ENCODE measurements at places on chromosomes 5 and 9. TPM values are rescaled to one million over a fixed set of nuclear protein-coding genes. Genes with fewer than 3 reads are reported as not detected.
A peak's percentile ranks its signal among the peaks of the same experiment; 100 is the strongest.

DNA sequence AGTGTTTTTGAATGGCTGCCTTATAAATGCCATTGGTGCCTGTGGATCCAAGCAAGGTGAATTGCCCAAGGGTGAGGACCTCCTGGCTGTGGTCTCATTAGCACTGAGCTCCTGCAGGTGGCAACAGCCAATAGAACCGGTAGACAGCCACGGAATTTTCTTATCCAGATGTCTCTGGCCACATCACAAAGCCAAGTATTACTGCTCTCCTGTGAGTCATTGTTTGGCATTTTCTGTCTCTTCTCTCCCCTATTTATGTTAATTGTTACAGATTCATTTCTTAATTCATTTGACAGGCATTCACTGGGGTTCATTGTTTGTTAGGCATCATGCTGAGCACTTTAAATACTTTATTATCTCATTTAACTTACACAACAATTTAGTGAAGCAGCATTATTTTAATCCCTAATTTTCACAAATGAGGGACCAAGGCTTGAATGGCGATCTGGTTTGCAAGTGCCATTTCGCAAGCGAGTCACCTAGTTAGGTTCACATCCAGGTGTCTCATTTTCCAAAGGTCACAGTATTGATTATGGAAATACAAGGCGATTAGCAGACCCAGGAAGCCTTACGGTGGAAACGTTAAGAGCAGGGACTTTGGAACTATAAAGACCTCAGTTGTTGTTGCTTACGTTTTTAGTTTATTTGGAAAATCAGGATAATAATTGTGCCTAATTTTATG is 58.2 kb upstream of the DPYSL3 start:
- DNase-seq = no peak

DNA sequence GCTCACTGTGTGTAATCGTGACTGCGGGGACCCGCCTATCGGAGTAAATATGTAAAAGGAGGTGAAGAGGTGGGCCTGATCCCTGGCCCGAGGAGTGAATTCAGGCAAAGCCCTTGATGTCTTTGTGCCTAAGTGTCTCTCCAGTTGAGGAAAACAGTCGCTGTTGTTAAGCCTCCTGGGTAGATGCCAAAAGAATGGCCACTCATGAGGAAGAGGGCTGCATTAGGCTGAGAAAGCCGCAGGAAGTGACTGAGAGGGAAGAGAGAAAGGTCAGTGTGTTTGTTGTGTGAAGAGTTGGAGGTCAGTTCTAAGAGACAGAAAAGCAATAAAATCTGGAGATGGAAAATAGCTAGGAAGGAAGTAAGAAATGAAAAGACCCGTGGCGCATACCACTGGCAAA is 35.8 kb upstream of the PIP5K1B start:
- DNase-seq = no peak

GRCh38 chr9:120212153-120212852 is 367.7 kb downstream of the CDK5RAP2 start:
- DNase-seq = no peak

- DNase-seq = no peak
Measured at GRCh38 chr5:1037123-1037670, 28.6 kb downstream of the NKD2 start.

DNA sequence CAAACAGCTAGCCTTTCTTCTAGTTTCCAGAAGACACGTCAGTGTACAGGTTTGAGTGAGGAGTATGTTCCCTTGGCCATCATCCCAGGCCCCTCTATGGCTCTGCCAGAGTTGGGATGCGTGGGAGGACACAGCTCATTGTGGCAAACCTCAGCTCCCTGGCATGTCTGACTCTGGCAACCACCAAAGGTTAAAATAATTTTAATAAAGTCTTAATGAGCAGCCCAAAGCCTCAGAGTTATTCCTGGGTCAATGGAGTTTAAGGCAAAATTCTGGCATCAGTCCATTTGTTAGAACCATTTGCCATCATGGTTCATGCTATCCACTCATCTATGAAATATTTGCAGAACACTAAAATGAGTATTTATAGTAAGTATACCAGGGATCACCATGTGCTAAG is 79.8 kb upstream of the PAPPA start:
- DNase-seq = no peak

DNA sequence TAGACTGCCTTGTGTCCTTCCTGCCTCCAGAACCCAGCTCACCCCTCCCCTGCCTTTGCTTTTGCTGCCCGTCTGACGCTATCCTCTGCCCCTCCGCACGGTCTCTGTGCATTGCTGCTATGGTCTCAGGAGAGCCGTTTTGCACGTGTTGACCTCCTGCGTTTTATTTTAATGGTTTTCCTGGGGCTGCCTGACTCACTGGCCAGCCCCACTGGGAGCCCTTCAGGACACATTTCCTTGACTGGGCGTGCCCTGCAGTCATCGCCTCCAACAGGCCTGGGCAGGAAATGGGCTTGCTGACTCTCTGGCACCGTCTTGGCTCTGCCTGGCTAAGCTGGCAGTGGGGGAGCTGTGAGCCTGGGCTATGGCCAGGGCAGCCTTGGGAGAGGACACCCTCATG is 17.9 kb upstream of the ASS1 start:
- DNase-seq = no peak

DNA sequence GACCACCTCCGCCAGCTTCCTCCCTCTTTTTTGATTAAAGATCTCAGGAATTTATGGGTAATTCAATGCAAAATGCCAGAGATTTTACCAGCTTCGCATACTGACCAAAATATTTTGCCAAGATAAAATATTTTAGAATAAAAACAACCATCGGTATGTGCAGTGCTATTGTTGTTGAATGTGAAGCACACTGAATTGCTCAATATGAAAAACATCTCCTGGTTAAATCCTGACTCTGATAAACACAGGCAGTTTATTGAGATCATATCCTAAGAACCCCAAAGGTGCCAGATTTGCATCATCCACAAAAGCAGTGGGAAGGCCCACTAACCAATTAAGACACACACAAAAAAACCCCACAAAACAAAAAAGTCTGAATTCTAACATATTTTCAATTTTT is 202.4 kb downstream of the GLIS3 start:
- DNase-seq = no peak

GRCh38 chr9:86821006-86821845 is 126.1 kb downstream of the GAS1 start:
- no peak for DNase-seq

- no peak for DNase-seq
Measured at GRCh38 chr9:70902692-70903131, 218.7 kb downstream of the TRPM3 start.

DNA sequence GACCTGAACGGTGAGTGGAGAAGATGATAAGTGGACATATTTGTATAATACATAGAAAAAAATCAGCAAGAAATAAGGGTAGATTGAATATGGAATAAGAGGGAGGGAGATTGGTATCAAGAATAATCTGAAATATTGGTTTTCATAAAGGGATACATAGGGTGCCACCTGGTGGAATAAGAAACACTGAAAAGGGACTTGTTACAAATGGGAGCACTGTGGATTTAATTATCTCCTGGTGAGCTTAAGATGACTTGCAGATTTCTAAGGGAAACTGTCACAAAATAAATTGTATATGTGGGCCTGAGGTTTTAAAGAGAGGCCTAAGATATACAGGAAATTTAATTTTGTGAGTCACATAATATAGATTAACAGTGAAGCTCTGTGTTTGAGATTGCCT is 1403.5 kb upstream of the CDH18 start:
- peak; percentile 20 for DNase-seq

DNA sequence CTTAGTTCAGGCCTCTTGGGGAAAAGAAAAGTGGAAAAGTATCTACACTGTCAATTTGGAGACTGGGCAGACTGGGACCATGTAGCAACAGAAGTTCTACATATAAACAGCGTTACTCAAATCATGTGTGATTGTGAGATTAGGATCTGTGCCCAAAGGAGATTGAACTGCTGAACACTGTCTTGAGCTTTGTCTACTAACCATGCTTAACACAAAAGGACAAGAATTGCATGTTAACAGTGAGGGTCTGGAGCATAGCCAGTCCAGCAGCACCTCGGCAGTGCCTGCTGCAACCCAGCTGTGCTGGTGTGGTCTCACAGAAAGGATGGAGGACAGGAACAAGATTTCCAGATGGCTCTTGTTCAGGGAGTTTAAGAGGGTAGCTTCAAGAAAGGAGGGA is 5.7 kb downstream of the PAM start:
- no peak for DNase-seq

- DNase-seq = no peak
Measured at GRCh38 chr5:126745259-126745992, 31.5 kb upstream of the LMNB1 start.

DNA sequence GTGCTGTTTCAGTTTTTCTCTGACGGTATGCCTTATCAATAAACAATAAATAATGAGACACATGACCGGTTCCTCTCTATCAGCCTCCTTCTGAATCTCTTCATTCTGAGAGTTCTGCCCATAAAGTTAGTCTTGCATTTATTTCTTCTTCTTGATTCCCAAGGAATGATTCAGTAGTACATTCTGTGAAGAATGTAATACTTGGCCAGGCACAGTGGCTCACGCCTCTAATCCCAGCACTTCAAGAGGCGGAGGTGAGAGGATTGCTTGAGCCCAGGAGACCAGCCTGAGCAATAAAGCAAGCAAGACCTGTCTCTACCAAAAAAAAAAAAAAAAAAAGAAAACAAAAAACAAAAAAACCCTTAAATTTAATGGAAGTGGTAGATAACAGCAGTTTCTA is 53.9 kb downstream of the PAM start:
- no peak for DNase-seq

DNA sequence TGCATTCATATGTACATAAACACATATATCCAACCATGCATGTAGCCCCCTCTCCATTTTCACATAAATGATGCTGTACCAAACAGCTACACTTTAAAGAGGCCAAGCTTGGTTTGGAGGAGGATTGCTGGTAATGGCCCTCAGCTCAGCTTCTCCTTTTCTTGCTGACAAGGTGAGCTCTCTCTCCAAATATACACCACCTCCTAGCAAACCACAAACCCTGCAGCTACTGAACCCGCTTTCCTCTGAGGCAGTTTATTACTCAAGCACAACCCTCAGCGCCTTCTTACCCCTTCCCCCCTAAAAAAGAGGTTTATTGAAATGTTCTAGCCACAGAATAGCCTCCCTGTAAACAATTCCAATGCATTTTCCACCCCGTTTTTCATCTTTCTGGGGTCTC is 54.0 kb downstream of the ALG2 start:
- DNase-seq = no peak

DNA sequence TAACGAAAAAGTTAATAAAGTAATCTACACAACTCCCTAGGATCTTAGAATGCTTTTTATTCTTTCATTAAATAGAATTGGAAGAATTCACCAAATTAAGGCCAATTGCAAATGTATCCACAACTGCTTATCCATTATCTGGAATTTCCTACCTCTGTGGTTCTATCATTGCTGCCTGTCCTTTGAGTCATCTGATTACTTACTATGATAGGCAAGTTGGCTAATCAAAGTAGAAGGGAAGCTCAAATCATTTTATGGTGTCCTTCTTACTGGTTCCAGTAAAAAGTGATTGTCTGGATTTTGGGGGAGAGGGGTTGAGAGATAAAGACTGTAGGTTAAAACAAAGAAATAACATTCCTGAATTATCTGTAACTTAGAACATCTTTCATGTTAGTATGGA is 161.4 kb upstream of the GNA14 start:
- DNase-seq = no peak

- DNase-seq = no peak
Measured at GRCh38 chr9:137050570-137050969, 3.3 kb downstream of the ENTPD2 start.

- DNase-seq = no peak
Measured at GRCh38 chr9:76203373-76203772, 190.9 kb downstream of the RFK start.

GRCh38 chr9:133515240-133515610 is 9.5 kb downstream of the MYMK start:
- no peak for DNase-seq

DNA sequence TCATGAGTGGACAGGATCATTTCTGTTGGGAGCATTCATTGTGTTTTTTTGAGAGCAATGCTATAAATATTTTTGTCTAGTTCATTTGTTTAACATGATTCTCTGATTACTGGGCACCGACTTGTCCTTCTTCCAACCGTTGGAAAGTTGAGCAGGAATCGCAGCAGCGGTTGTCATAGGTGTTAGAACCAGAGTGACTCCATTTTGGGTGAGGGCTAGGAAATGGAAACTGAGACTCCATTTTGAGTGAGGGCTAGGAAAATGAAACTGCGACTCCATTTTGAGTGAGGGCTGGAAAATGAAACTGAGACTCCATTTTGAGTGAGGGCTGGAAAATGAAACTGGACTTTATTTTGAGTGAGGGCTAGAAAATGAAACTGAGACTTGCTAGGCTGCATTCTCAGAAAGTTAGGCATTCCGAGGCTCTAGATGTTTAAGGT is 100.6 kb downstream of the ICE1 start:
- DNase-seq = peak; percentile 24

GRCh38 chr5:138385660-138386059 is 33.2 kb downstream of the KDM3B start:
- DNase-seq = no peak

GRCh38 chr5:53397845-53398244 is 82.6 kb upstream of the FST start:
- no peak for DNase-seq

DNA sequence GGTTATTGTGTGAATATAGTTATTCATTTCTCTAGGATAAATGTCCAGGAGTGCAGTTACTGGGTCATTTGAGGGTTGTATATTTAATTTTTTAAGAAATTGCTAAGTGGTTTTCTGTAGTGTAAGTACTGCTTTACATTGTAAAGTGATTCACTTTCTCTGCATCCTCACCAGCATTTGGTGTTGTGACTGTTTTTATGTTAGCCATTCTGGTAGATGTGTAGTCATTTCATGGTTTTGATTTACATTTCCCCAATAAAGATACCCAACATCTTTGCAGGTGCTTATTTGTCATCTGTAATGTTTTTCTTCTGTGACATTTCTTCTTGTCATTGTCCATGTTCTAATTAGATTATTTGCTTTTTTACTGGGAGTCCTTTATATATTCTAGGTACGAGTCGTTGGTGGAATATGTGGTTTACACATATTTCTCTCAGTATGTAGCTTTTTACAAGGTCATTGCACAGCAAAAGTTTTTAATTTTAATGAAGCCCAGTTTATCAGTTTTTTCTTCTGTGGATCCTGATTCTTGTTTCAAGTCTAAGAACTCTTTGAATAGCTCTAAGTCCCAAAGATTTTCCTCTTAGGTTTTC is 34.0 kb downstream of the SCGB3A1 start:
- DNase-seq = no peak

- no peak for DNase-seq
Measured at GRCh38 chr9:74496819-74497747, at the start of gene RORB. RORB (plus strand) TSS chr9:74497335; CDS start chr9:74497977, 642 bp downstream.

The PCDHGB4 gene
- 3.3 TPM for total RNA-seq

The PTPRD gene
- not detected for total RNA-seq

The APBA1 gene
- total RNA-seq = 0.15 TPM

The TAF11L5 gene
- not detected for total RNA-seq

The AK3 gene
- total RNA-seq = 153 TPM

The PCDHB4 gene
- total RNA-seq = not detected

The LCN10 gene
- total RNA-seq = 0.53 TPM

The SPACA9 gene
- 0.13 TPM for total RNA-seq

The KCNIP1 gene
- not detected for total RNA-seq

The ANKRD34B gene
- total RNA-seq = 0.06 TPM

The UBAP1 gene
- total RNA-seq = 25.0 TPM

The OGN gene
- not detected for total RNA-seq

The LCN15 gene
- total RNA-seq = 0.29 TPM
